ENCODE measurements at places on chromosomes 2 and 18. TPM values are rescaled to one million over a fixed set of nuclear protein-coding genes. Genes with fewer than 3 reads are reported as not detected.

The SP100 gene
- 119 TPM for total RNA-seq

The IGFBP5 gene
- 0.33 TPM for total RNA-seq

The DPP4 gene
- total RNA-seq, result 20.2 TPM

The PPP1CB gene
- 80.4 TPM for total RNA-seq

The HNRNPA3 gene
- 42.9 TPM for total RNA-seq

The POTEF gene
- under 0.01 TPM for total RNA-seq

The RIT2 gene
- total RNA-seq, result not detected

The MAIP1 gene
- 23.6 TPM for total RNA-seq
